ENCODE measurements at places on chromosomes 4 and X.

DNA sequence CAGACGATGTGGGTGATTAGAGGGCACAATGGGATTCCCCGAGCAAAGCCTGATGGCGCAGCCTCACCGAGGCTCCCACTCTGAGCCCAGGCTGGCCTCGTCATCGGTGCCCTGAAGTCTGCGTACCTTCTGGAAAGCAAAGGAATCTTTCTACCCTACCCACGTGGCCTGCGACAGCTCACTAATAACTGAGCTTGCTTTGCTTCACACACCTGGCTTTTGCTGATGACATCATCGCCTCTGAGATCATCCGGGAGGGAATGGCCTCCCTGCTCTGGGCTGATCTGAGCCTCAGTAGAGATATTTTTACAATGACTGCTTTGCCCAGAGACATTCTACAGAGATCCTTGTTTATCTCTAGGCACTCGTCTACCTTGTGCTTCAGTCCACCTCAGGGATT is 45.4 kb upstream of the PDLIM3 start:
- DNase-seq, result no peak

- DNase-seq, result no peak
Observed at GRCh38 chr4:47499700-47500099, 14.6 kb downstream of the ATP10D start.

GRCh38 chr4:53174823-53175222 is 191.0 kb downstream of the SCFD2 start:
- no peak for DNase-seq

DNA sequence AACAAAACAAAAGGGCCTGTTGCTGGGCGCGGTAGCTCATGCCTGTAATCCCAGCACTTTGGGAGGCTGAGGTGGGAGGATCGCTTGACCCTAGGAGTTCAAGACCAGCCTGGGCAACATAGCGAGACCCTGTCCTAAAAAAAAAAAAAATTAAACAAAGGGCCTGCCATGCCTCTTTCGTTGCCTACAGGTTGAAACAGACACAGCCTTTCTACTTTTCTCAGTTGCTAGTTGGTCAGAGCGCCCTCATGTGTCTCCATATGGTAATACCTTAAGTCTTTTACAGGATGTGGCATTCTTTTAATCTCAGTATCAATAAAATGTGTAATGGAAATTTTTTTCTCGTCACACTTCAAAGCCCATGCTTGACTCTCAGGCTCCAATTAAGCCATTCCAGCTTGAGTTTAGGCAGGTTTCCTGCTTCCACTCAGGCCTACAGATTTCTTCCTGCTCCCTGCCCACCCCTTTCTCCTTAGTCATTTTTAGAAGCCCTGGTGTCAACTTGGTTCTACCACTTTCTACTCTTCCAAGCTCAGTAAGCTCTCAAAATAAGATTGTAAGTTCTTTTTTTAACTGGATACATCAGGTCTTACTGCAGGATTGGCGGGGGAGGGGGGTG is 4.6 kb upstream of the SOWAHD start:
- peak; percentile 88 for DNase-seq

- DNase-seq, result no peak
Observed at GRCh38 chr4:83832110-83832825, 296.4 kb downstream of the GPAT3 start.

GRCh38 chr4:8655411-8656184 is 63.0 kb downstream of the CPZ start:
- no peak for DNase-seq

DNA sequence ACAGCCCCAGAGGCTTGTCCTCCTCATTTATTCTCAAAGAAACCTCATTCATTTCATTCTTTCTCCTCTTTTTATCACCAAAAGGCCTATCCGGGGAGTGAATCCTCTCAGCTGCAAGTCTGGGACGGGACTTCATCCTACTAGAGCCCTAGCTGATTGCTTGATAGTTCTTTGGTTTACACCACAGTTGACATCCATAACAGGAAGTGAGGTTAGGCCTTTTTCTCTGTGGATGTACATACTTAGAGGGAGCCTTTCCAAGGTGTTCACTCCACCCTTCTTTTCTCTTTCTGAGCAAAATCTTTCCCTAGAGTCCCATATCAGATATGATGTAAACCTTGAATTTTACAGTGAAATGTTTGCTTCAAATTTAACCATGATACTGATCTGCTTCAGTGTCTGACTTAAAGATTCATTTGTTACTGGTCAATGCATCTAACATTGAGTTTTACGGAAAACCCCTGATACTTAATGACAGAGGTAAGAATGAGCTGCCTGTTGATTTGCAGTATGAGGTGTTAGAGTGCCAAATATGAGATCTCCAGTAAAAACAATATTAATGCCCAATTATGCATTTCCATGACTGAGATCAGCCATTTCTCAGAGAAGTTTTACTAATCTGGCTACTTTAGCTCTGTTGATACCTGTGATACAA is 16.8 kb upstream of the CXCL5 start:
- DNase-seq, result no peak

- no peak for DNase-seq
Observed at GRCh38 chr4:85408301-85408700, 66.6 kb upstream of the ARHGAP24 start.

DNA sequence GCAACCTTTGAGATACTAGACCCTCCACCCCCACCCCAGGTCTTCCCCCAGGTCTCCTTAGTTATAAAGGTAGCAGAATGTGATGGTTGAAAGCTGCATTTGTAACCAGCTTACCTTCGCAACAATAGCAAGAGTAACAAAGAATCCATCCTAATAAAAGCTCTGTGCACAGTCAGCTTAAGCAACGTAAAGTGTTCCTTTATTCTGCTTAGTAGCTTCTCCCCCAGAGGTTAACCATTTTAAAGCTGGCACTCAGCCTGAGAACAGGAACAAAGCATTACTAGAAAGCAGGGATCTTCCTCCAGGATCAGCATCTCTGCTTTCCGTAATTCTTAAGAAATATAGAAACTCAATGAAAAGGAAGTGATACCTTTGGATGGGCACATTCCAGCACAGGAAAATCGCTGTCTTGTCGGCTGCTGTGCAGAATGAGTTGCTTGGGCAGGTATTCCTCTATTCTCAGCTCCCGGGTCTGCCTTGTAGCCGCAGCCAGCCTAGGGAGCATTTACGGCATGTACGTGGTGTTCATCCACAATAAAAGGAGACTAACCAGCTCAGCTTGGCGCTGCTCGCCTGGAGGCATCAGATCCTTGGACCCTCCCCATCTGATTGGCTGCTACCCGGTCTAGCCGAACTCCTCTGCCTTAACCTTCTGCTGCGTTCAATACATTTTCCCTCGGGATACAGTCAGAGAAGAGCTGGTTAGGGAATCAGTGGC is 113.0 kb upstream of the TLR3 start:
- DNase-seq, result no peak

GRCh38 chrX:22889819-22890218 is 109.9 kb upstream of the DDX53 start:
- no peak for DNase-seq

GRCh38 chr4:128379860-128380259 is 92.2 kb upstream of the PGRMC2 start:
- DNase-seq, result peak; percentile 27

DNA sequence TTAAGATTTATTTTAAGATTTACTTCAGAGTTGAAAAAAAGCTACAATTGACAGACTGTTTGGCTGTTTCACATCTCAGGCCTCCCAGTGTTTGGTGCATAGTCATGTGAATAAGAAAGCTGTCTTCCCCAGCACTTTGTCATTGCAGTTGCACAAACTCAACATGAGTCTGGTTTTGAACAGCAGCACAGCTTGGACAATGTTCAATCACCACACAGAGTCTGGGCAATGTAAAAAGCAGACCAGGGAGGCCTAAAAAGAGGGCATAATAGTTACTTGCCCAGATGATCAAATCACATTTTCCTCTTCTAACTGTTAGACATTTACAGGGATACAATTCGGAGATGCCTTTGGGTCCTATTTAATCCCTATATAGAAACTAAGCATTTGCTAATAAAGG is 1055.0 kb downstream of the RPA4 start:
- DNase-seq, result no peak

- DNase-seq, result no peak
Observed at GRCh38 chrX:39065051-39065871, 264.0 kb downstream of the MID1IP1 start.

DNA sequence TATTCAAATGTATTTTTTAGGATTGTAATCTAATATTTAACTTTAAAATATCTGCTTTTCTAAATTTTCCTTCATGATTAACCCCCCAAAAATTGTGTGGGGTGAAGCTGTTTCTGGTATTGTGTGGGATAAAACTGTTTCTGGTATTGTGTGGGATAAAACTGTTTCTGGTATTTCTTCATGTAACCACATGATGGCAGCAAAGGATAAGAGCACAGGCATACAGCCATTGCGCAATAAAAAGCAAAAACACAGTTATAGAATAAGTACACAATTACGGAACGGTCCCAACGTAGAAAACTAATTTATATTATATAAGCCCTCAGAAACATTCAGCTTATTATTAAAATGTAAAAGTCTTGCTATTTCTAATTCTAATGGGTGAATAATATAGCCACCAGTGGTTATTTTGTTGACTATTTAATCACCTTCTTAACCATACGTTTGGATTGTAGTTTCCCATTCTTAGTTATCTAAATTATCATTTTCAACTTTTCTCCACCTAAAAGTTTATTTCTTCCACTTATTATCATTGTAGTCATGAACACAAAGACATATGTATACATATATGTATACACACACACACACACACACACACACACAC is 333.9 kb upstream of the FSTL5 start:
- DNase-seq, result peak; percentile 51

- peak; percentile 27 for DNase-seq
Observed at GRCh38 chrX:15930585-15930984, 76.0 kb upstream of the AP1S2 start.

DNA sequence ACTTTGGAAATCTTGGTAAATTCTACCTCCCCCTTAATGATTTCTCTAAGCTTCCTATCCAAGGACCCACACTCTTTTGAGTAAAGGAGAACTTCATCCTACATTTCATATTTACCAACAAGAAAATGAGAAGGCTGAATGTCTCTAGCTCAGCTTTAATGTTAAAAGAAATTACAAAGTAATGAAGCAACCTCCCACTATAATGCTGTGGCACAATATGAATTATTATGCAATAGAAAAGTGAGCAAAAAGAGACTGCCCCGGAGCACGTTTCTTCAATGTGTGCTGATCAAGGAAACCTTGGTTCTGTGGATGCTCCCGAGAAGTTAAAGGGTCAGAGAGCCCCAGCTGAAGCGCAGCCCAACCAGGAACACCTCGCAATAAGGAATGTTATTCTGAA is 9.1 kb upstream of the TBC1D1 start:
- no peak for DNase-seq

DNA sequence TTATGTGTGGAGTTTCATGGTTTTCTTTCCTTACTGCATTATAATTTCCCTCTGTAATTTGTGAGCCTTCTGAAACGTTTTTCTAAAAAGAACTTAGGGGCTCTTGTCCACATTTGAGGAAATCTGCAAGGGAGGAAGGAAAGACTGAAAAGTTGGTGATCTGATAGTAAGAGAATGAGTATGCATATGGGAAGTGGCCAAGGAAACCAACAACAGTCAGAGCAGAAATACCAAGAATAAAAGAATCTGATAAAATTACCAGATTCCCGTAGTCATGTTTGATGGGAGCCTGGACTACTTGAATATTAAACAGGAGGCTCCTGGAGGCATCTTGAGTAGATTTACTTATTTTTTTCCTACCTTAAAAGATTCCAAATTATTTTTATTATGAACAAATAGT is 50.1 kb downstream of the MEPE start:
- DNase-seq, result no peak

GRCh38 chrX:154730253-154730891 is 20.5 kb downstream of the GAB3 start:
- no peak for DNase-seq

DNA sequence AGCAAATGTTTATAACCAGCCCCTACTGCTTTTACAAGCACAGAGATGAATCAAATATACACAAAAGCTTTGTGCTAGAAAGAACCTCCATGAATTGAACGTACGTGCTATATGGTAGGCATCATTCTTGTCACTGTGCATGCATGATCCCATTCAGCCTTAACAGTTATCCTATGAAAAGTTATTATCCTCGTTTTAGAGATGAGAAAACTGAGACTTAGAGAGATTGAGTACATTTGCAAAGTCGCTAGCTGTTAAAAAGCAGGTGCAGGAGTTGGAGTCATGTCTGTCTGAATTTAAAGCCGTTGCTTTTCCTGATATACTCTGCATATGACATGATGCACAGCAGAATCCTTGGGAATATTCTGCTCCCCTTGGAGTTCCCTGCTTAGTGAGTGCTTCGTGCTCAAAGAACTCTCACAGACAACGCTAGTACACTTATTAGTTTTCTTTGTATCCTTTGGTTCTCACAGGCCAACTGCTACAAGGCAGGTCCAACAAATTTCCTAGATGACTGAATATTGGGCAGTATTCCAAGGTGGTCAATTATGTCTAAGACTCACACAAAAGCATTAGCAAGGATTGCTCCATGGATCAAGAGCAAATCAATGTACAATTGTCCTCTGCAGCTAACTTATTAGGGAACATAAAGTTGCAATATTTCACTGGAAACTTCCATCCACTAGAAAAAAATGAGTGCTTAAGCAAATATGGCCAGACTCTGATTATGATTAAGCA is 42.8 kb upstream of the TRIM2 start:
- no peak for DNase-seq

GRCh38 chr4:8538703-8539567 is 41.3 kb upstream of the GPR78 start:
- DNase-seq, result no peak

- peak; percentile 73 for DNase-seq
Observed at GRCh38 chr4:87073199-87074120, 138.6 kb downstream of the AFF1 start.

- DNase-seq, result peak; percentile 95
Observed at GRCh38 chr4:6269616-6270511, at the start of gene WFS1. Gene WFS1 (plus strand): TSS chr4:6269850. CDS start chr4:6277456, 7,606 bp downstream.

DNA sequence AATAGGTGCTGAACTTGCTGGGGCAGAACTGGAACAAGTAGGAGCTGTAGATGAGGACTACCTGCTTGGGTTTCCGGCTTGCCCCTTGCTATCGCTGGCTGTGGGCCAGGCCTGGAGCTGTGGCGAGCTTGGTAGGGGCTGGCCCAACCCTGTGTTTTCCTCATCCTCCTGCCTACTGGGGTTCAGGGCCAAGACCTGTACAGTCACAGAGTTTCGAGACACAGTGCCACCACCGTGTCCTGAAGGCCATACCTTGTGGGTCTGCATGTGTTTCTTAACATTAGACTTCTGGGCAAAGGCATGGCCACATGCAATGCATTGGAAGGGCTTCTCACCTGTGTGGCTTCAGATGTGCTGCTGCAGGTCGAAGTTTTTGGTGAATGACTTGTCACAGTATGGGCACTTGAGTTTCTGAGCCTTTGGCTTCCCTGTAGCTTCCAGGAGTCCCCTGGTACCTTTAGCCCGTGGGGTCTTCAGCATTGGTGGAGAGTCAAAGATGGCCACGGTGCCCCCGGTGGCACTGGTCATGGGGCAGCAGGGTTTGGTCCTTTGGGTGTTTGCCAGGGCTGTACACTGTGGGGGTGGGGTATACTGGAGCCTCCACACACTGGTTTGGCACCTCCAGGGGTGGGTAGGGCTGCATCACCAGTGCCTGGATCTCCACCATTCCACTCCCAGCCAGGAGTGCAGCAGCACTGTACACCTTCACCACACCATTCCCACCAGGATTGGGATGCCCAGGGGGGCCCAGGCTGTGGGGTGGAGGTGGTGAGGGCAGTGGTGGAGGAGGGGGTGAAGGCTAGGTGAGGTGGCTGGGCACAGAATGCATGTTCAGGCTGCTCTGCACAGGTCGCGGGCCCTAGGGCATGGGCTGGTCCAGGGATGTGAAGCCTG is 52.1 kb downstream of the CFAP299 start:
- no peak for DNase-seq

Measured in KBM-7 (cell line).